ENCODE measurements at places on chromosomes 6 and 20.

DNA sequence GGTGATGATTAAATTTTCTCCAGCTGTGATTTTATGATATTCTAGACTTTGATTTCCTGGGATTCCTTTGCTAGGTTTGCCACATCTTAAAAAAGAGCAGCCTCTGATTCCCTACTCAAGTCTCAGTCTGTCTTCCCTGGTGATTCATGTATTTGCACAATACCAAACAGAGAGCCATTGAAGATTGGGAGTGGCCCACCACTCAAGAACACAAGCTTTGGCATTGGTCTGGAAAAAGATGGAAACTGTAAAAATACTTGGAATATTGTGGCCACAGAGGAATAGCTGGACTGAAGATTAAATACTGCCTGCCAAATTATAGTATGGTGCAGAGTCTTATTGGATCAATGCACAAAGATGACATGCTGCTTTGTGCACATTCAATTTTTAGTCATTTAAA lies 32.9 kb downstream of the PTCHD4 start:
- no peak for DNase-seq

- no peak for DNase-seq
Observed at GRCh38 chr20:59153355-59153681, 10.3 kb upstream of the ZNF831 start.

GRCh38 chr6:155010940-155011339 lies 15.8 kb downstream of the TIAM2 start:
- no peak for DNase-seq

GRCh38 chr6:44624226-44624625 lies 236.7 kb downstream of the CDC5L start:
- no peak for DNase-seq

DNA sequence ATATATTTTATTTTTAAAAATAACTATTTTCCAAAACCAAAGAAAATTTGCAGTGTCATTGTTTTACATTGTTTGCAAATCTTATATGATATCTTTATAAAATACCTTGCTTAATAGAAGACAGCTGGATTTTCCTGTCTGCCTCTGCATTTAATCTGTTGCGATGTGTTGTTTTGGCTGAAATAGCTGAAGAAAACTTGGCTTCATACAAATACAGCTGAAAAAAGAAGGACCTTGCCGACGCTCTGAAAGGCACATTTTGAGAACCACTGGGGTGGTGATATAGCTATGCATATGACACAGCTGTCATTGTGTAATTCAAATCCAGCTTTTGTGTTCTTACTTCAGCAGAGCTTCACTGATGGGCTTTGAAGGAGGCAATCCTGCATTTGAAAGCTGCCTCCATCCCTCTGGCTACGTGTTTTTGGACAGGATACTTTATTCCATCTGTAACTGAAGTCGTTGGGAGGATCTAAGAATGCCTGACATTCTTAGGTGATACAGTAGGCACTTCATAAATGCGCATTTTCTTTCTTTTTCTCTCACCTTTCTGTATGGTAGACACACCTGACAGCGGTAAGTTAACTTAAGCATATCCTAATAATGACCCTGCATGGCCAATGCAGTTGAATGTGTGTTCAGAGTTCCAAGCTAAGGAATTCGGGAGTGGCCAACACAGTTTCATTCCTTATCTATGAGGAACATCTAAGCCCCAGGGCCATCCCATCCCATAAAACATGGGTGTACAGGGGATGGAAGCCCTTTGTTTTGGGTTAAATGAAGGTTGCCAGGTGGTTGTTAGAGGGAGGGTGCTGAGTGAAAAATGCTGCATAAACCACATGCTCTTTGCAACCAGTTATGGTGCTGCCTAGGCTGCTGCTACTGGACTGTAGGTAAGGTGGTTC lies 213.0 kb downstream of the TFAP2A start:
- DNase-seq: no peak

DNA sequence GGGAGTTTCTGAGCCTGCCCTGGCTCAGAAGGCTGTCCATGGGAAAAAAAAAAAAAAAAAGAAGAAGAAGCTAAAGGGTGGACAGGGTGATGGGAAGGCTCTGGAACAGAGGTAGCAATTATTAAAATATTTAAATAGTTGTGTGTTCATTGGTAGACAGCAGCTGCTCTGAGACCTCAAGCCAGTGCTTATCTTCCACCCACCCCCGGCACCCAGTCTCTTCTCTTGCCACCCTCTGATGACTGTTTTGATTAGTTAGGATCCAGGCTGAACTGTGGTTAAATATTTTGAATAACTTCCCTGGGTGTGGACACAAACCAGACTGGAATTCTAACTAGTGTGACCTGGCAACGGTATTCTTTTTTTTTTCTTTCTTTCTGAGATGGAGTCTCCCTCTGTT lies 16.9 kb upstream of the SRSF3 start:
- DNase-seq: no peak

- DNase-seq: no peak
Observed at GRCh38 chr6:169326067-169326799, 72.6 kb upstream of the THBS2 start.

DNA sequence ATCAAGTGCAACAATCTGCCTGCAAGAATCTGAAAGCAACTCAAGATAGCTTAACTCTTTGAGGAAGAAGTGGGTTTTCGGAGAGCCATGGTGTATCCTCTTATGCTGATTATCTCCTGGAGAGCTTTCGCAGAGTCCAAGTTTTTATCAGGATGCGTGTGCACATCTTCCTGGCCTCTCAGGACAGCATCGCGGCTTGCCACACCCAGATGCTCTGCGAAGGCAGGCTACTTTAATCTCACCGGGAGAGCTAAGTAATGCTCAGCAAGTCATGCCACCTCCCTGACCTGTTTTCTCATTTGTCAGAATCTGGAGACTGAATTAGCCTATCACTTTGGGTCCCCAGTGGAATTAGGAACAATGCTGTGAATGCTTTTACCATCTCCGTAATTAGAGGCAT lies 52.9 kb downstream of the TTI1 start:
- DNase-seq: no peak

GRCh38 chr6:36821581-36822335 lies 17.5 kb downstream of the CPNE5 start:
- DNase-seq: no peak

GRCh38 chr20:16158976-16159286 lies 414.3 kb downstream of the KIF16B start:
- DNase-seq: no peak
